WTC11 (cell line): ENCODE measurements at places on chromosomes 1 and 21.

GRCh38 chr1:8817412-8818324, at the start of gene RERE:
TSS of gene RERE (minus strand) at chr1:8817640.
- H3K4me1 ChIP-seq: peaks cover 53% of the 10 kb centered on the region
- DNase-seq: peak; percentile 91
- H3K4me3 ChIP-seq: peak within 1 kb of the TSS; percentile 91
- H3K27ac ChIP-seq: peak within 1 kb of the TSS; percentile 99
- H3K27me3 ChIP-seq: no peaks in the 10 kb centered on the region

DNA sequence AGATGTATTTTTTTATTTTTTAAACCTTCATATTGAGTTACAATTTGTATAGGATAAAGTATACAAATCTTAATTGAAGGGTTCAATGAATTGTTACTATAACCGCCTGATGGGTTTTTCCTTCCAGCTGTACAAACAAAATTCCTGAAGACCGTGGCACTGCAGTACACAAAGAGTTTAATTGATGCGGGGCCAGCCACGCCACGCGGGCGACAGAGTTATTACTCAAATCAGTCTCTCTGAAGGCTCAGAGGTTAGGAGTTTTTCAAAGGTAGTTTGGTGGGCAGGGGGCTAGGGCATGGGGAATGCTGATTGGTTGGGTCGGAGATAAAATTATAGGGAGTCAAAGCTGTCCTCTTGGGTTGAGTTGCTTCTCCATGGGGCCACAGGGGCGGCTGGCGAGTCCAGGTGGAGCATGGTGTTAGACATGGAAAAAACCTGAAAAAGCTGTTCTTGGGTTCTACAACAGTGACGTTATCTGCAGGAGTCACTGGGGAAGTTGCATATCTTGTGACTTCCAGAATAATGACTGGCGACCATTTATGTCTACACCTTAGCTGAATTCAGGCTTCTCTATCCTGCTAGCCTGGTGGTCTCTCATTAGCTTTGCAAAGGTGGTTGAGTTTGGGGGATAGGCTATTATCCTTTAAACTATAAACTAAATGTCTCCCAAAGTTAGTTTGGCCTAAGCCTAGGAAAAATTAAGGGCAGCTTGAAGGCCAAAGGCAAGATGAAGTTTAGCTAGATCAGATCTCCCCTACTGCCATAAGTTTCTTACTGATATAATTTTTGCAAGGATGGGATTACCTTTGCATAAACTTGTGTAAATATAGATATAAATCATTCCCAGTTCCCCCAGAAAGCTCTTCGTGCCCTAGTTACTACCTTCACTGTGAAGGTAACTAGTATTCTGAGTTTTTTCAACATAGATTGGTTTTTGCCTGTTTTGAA, 13.0 kb upstream of the TMEM9 start:
- H3K27me3 ChIP-seq: peaks cover 30% of the 10 kb centered on the region
- no peaks in the 10 kb centered on the region for H3K36me3 ChIP-seq
- peaks cover 7% of the 10 kb centered on the region for H3K4me1 ChIP-seq
- H3K27ac ChIP-seq: no peak overlapping the region

DNA sequence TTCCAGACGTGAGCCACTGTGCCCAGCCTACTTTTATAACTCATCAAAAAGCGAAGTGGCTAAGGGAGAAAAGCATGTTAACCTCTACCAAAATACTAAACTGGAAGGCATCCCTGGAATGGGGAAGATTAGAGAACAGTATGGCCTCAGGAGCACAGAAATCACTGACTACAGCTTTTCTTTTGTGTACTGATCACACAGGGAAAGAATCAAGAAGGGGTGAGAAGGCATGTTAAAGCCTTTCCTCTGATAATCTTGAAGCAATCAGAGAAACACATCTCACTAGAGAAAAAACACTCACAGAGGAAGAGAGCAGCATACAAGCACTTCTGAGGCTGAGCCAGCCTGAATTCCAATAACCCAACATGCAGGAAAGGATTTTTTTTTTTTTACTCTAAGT, 10.7 kb downstream of the PCAT6 start:
- no peak overlapping the region for H3K4me3 ChIP-seq
- no peak overlapping the region for H3K27ac ChIP-seq
- no peak for DNase-seq

DNA sequence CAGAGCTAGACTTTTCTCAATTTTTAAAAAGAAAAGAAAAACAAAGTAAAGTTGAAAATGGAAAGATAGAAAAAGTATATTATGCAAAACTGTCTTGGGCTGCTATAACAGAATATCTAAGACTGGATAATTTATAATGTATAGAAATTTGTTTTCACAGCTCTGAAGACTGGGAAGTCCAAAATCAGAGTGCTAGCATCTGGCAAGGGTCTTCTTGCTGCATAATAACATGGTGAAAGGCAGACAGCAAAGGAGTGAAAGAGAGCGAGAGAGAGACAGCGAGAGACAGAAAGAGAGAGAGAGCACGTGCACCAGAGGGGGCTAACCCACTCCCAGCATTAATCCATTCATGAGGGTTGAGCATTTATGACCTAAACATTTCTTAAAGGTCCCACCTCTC, 59.1 kb upstream of the SPOCD1 start:
- no peaks in the 10 kb centered on the region for H3K4me1 ChIP-seq
- no peaks in the 10 kb centered on the region; the same call in 1 of the 2 replicates for H3K27me3 ChIP-seq
- H3K36me3 ChIP-seq: no peaks in the 10 kb centered on the region
- no peak overlapping the region for H3K27ac ChIP-seq

DNA sequence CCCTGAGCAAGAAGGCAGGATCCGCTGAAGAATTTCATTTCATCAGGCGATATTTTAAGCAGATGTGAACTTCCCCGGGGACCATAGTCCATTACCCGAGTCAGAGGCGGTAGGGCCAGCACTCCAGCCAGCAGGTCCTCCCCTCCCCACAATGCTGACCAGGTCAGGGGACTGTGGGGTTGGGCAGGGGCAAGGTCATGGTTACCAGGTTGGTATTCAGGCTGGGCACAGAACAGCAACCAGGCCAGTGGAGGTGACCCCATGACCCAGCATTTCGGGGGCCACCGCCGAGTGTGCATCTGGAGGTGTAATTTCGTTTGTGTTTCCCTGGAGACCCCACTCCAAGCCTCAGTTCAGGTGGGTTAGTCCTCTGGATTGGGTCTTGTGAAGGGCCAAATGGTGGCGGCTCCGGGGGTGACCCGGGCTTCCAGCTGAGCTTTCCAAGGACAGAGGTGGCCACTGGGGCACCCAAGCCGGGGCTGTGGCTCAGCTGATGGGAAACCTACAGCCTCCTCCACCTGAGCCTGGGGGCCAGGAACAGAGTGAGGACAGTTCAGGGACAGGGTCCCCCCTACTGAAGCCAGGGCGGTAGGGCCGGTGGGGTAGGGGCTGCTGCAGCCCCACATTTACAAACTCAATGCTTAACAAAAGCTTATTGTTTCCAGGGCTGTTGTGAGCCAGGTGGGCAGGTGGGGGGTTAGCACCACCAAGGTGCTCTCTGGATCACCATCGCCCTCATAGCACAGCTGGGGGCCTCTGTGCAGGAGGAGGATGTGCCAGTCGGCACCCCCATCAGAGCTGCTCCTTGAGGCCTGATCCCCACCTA, 2.8 kb downstream of the PRDM16 start:
- H3K27ac ChIP-seq: no peak overlapping the region
- H3K27me3 ChIP-seq: peaks cover 83% of the 10 kb centered on the region
- no peak for DNase-seq
- H3K4me1 ChIP-seq: peaks cover 14% of the 10 kb centered on the region
- H3K36me3 ChIP-seq: no peaks in the 10 kb centered on the region
